Lung (tissue), 17 donors: ENCODE measurements at places on chromosomes 11 and 22. TPM values are rescaled to one million over a fixed set of nuclear protein-coding genes. Genes with fewer than 3 reads are reported as not detected.
A peak's percentile ranks its signal among the peaks of the same experiment; 100 is the strongest.

DNA sequence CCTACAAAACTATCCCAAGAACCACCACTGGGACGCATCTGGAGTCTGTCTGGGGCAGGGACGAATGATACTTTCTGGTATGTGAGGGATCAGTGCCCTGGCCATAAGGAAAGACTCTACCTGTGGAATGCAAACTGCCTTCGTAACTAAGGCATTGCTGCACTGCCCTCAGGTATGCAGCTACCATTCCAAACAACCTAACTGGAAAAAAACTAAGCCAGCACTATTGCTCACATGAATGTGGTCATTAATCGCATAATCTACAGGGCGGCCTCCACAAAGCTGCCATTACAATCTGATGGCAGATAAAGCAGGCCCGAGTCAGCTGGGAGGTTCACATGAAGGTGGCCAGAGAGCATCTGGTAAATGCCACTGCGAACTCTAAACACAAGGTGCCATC is 3.9 kb downstream of the PACSIN2 start:
- H3K27ac ChIP-seq, result no peak overlapping the region
- H3K27me3 ChIP-seq, result no peaks in the 10 kb centered on the region
- peaks cover 7% of the 10 kb centered on the region for H3K4me1 ChIP-seq
- H3K4me3 ChIP-seq, result no peak overlapping the region
- H3K36me3 ChIP-seq, result no peaks in the 10 kb centered on the region

GRCh38 chr11:37689951-37690350 is 1091.9 kb upstream of the RAG2 start:
- H3K4me1 ChIP-seq, result no peaks in the 10 kb centered on the region
- H3K27ac ChIP-seq, result no peak overlapping the region
- H3K27me3 ChIP-seq, result no peaks in the 10 kb centered on the region
- no peak overlapping the region for H3K4me3 ChIP-seq

- H3K4me3 ChIP-seq, result peak overlapping the region; percentile 90
- H3K27ac ChIP-seq, result peak overlapping the region; percentile 77
- H3K36me3 ChIP-seq, result peaks cover 12% of the 10 kb centered on the region
- no peak for DNase-seq
Measured at GRCh38 chr11:94494126-94494680, 419 bp downstream of the ANKRD49 start.

- DNase-seq, result no peak
- H3K4me3 ChIP-seq, result no peak overlapping the region
- no peaks in the 10 kb centered on the region for H3K36me3 ChIP-seq
Measured at GRCh38 chr11:2807801-2808241, 77.8 kb downstream of the CDKN1C start.

GRCh38 chr11:126862664-126863243 is 137.8 kb downstream of the KIRREL3 start:
- no peak overlapping the region for H3K27ac ChIP-seq
- no peak for DNase-seq
- no peaks in the 10 kb centered on the region for H3K36me3 ChIP-seq
- H3K27me3 ChIP-seq, result no peaks in the 10 kb centered on the region

- peaks cover 10% of the 10 kb centered on the region for H3K4me1 ChIP-seq
- no peak overlapping the region for H3K4me3 ChIP-seq
- H3K36me3 ChIP-seq, result peaks cover 38% of the 10 kb centered on the region
Measured at GRCh38 chr11:68551223-68551622, 90.7 kb downstream of the PPP6R3 start.

GRCh38 chr22:47401592-47401898 is 639.1 kb downstream of the TBC1D22A start:
- no peak overlapping the region for H3K4me3 ChIP-seq
- H3K27ac ChIP-seq, result no peak overlapping the region
- no peaks in the 10 kb centered on the region for H3K27me3 ChIP-seq
- H3K4me1 ChIP-seq, result no peaks in the 10 kb centered on the region
- H3K36me3 ChIP-seq, result no peaks in the 10 kb centered on the region

DNA sequence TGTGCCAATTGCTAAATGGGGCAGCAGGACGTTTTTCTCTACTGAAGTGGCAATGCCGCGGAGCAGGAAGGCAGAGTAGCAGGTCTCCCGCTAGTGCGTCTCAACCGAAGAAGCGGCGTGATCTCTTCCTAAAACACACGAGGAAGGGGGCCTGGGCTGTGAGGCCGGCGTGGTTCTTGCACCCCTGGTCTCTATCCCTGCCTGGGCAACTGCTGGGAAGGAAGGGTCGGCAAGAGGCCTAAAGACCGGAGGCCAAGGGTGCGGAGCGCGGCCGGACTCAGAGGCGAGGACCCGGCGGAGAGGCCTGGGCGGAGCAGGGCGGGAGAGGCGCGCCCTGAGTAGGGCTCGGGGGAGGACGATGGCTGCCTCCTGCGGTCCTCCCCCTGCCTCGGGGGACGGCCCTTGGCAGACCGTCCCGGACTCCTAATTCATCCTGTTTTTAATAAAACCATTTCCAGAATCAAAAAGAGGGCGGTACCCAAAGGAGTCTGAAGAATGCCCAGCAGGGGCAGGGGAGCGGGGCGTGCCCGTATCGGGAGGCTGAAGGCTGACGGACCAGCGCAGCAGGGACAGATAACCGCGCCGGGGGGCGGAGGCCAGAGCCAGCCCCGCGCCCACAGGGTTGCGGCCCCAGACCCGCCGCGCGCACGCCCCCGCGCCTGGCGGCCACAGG is 572 bp upstream of the APLP2 start:
- DNase-seq, result no peak
- peak overlapping the region; percentile 64 for H3K4me3 ChIP-seq
- no peaks in the 10 kb centered on the region for H3K27me3 ChIP-seq
- H3K36me3 ChIP-seq, result no peaks in the 10 kb centered on the region
- no peaks in the 10 kb centered on the region for H3K4me1 ChIP-seq

GRCh38 chr11:83681906-83682610 is 395.9 kb upstream of the CCDC90B start:
- H3K36me3 ChIP-seq, result no peaks in the 10 kb centered on the region
- no peak overlapping the region for H3K4me3 ChIP-seq
- DNase-seq, result no peak
- H3K4me1 ChIP-seq, result peaks cover 16% of the 10 kb centered on the region
- H3K27ac ChIP-seq, result no peak overlapping the region
- no peaks in the 10 kb centered on the region for H3K27me3 ChIP-seq

GRCh38 chr11:60761436-60762190 is 4.9 kb downstream of the MS4A15 start:
- DNase-seq, result no peak
- H3K4me1 ChIP-seq, result no peaks in the 10 kb centered on the region
- peaks cover under 1% of the 10 kb centered on the region for H3K27me3 ChIP-seq
- no peak overlapping the region for H3K4me3 ChIP-seq
- H3K36me3 ChIP-seq, result no peaks in the 10 kb centered on the region

Gene LRP5
- total RNA-seq, result 59.3 TPM
